NCI-H345 (cell line): ENCODE measurements at places on chromosomes 5 and 9.
A peak's percentile ranks its signal among the peaks of the same experiment; 100 is the strongest.

DNA sequence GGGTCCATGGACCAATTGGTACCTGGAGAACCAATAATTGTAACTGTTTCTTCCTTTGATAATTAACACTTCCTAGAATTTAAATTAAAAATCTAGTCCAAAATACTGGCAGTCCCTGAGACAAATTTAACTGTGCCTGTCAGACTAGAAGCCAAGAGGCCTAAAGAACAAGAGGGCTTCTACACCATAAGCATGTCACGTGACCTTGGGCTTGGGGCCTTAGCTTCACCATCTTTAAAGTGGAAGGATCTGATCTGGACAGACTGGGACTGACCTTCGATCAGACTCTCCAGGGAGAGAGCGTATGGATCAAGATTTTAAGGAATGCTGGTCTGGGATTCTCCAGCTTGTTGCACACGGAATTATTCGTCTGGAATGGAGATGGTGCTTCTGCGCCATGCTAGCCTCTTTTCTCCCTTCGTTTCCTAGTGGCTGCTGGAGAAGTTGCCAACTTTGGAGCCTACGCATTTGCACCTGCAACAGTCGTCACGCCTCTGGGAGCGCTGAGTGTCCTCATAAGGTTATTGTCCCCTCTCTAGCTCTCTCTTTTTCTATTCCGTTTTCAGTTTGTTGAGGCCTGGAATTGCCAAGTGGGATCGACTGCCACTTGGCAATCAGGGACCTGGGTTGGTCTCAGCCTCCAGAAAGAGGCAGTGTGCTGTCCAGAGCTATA, 8.4 kb downstream of the NIPAL4 start:
- peak; percentile 61 for DNase-seq

DNA sequence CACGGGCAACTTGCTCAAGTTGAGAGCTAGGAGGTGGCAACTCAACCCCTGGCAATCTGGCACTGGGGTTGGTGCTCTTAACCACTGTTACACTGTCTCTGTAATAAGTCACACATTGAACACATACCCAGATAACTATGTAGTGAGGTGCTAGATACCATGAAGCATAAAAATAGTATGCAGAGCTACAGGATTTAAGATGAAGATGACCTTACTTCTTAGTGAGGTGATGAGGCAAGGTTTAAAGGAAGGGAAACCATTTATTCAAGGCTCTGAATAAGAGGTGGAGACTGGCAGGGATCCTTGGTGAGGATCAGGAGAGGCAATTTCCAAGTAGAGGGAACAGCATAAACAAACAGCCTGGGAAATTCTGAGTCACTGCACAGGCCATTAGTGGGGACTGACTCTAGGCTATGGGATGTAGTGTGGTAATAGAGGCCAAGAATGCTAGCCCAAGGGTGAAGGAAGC, 67.6 kb upstream of the NR3C1 start:
- no peak for DNase-seq

DNA sequence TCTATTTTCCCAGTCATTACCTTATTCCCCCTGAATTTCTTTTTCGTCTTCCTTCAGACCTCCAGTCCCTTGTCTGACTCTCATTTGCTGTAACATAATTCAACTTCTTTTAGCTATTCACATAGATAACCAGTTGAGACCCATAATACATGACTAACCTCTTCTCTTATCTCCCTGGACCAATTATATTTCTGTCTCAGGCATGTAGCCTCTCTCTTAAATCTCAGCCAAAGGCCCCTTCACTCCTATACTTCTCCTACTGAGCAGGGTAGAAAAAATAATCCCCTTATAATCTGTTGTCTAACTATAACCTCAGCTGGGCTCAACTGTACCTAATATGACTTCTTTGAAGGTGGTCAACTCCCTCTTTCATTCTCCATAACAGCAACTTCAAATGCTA, 20.9 kb downstream of the RANBP6 start:
- DNase-seq: no peak

DNA sequence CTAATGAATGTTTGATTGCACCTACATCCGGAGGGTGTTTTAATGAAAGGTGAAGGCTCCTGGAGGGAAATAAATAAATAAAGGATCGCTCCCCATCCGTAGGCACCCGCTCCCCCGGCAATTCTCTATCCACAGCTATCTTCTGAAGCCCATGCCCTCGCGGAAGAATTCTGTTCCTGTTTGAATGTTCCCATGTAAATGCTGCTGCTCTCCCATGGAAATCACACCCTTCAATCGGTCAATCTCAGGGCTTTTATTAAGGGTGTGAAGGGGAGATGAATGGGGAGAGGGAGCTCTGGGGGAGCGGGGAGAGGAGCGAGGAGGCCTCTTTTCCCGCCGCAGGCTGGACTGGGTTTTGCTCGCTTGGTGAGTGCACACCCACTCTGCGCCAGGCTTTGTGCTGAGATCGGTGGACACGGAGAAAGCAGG, 21.1 kb upstream of the ARAP3 start:
- no peak for DNase-seq

- no peak for DNase-seq
These were observed 259.8 kb downstream of the NDUFS4 start for GRCh38 chr5:53820119-53820801.

DNA sequence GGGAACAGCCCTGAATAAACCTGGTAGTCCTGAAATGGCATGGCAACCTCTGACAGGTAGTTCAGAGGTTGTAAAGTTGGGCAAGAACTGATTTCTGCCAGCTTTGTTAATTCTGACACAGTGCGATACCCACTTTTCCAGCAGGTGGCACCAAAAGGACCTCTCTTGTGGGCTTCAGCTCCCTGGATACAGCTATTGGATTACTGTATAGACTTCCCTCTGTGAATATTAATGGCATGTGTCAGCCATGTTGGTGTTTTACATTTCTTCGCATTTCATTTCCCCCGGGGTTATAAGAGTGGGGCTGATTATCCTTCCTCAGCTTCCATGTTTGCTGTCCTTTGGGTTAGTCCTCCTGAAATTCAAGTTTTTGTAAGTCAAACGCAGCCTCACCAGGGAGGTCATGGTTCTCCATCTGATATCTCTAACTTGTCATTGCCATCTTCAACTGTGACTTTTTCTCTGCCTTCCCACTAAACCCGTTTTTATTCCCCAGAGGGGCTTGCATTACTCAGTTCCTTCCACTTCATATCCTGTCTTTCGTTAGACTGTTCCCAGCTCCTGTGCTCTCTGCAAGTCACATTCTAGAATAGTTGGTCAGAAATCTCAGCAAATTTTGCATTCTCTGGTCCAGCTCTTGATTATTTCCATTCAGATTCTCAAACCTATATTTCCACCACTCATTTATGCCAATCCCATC, 135.6 kb downstream of the LIFR start:
- DNase-seq: peak; percentile 32

GRCh38 chr9:87671925-87672324, 54.0 kb upstream of the CTSL start:
- DNase-seq: no peak

GRCh38 chr5:174222891-174223290, 177.4 kb downstream of the NSG2 start:
- no peak for DNase-seq

DNA sequence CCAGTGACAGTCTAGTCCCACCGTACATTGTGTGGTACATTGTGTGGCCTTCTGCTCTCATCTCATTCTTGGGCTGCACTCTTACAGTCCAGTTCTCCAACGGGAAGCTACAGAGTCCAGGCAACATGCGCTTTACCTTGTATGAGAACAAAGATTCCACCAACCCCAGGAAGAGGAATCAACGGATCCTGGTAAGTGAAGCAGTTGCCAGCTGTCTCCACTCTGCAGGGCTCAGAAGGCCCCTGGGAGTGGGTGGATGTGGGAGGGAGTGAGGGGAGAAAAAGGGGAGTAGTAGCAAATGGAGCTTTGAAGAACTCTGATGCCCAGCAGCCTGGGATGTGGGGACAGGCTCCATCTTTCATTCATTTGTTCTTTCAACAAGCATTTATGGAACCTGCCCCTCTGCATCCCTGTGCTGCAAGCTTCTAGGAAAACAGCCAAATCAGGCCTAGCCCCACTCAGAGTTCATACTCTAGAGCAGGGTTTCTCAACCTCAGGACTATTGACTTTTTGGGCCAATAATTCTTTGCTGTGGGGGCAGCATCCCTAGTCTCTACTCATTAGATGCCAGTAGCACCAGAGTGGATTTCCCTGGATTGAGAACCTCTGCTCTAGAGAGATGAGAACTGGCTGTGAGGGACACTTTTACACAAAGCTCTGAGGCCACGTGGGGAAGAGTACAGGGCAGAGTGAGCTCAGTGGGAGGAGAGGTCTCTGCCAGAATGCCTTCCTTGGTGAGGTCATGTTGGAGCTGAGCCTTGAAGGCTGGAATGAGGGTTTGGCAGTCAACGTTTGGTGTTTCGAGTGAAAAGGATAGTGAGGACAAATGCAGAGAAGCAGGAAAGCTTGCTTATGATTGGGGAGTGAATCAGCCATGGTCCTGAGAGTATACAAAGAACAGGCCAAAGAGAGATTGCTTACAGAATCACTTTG, 1.1 kb downstream of the POLR1E start:
- no peak for DNase-seq

- DNase-seq: no peak
These were observed 453.5 kb upstream of the CDH9 start for GRCh38 chr5:27491746-27492439.

DNA sequence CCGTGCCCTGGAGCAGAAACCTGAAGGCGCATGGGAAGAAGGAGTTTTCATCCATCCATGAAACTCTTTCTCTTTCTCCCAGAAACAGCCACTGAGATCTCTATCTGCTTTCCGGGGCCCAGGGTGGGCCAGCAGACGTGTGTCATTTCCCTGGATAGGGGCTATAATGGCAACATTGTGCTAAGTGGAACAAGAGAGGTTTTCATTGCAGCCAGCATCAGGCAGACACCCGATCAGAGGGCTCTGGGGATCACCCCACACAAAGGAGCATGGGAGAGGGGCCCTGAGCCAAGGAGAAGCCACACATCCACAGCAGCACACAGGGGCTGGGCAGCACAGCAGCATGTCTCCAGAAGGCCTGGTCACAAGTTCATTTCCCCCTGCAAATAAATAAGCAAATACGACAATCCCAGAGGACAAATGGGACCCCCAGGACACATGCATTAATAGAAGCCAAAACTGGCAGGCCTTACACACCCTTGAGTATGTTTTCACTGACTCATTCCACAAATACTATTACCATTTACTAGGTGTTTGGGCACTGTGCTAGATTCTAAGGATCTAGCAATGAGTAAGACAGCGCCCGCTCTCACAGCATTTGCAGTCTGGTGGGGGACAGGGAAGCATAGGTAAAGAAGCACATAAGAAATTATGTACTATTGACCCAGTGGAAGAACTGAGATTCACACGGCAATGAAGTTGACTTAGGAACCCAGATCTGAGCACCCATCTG, 4.3 kb upstream of the AFAP1L1 start:
- DNase-seq: no peak

DNA sequence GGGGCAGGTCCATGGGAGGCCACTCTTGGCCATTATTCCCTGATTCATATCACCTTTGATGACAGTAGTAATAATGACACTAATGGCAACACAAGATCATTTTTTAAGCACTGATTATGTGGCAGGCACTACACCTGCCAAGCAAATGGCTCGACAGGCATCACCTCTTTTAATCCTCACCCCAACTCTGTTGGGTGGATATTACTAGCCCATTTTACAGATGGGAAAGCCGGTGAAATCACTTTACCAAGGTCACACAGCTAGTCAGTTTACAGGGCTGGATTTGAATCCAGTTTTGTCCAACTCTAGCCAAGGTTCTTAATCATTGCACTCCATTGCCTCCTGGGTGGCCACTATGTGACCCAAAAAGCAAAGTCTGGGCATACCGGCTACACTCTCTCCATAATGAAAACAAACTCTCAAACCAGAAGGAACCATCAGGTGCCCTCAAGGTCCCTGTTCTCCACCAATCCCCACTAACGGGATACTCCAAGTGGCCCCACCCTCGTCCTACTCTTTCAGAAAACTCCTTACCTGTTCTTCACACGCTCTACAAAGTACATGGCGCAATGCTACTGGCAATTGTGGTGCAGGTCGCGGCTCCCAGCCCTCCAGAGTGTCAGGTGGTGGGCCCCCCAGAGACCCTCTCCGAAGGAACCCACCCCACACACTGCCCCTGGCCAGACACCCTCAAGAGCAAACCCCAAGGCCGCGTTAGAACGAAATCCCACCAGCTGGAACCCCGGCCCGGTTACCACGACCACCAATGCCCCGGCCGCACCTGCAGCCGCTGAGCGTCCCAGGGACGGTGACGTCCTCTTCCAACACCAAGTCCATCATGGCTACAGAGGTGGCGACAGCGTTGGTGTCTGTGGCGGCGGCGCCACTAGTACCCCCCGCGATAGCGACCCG, 572 bp downstream of the CDK5RAP2 start:
- no peak for DNase-seq
